ENCODE measurements at places on chromosomes 4 and X.
A peak's percentile ranks its signal among the peaks of the same experiment; 100 is the strongest.

- no peak for DNase-seq
These were observed 1.7 kb upstream of the HEPH start for GRCh38 chrX:66162331-66162822.

- no peak for DNase-seq
These were observed 72.4 kb upstream of the TBL1X start for GRCh38 chrX:9392445-9392844.

DNA sequence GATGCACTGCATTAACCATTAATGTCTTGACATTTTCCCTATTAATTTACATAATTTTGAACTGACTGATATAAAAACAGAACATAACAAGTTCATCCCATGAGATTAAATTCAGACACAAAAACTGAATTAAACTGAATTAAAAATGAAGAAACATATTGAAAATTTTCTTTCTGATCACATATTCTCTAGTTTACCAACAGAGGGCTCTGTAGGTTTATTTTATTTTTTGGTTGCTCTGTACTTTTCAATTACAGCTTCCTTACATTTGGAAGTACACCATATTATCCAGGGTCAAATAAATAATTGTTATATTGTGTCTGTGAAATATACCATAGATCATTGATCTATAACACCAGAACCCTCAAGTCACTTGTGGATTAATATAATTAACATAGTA is 27.3 kb upstream of the CT83 start:
- DNase-seq, result no peak

- no peak for DNase-seq
These were observed 114.0 kb downstream of the RBM47 start for GRCh38 chr4:40515398-40516293.

DNA sequence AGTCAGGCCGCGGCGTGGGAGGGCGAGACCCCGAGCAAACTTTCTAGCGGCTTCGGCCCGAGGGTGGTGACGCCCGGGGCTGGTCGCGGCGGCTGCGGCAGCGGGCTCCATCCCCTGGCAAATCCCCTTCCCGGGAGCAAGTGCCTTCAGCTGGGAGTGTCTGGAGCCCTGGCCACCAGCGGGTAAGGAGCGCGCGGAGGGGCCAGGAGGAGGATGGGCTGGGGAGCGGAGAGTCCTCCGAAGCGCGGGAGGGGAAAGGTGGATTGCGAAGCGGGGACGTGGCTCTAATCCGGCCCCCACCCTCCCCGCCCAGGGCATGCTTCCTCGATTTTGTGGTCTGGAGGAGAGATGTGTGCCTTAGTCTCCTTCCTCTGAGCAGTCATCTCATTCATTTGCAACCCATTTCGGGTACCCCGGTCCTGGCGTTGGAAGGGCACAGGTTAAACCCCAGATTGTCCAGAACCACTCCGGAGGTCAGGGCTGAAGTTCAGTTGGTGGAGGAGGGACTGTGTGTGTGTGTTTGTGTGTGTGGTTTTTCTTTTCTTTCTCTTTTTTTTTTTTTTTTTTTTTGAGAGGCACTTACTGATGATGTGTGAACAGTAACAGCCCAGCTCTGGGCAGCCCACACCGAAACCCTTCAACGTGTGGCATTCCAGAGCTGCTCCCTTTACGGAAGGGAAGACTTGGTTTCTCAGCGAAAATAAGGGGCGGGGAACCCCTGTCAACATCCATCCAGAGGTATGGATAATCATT is 516 bp downstream of the SGMS2 start:
- peak; percentile 33 for DNase-seq

Measured in HCEC 1CT (cell line).